ENCODE measurements at places on chromosomes 12 and 14.
A peak's percentile ranks its signal among the peaks of the same experiment; 100 is the strongest.

DNA sequence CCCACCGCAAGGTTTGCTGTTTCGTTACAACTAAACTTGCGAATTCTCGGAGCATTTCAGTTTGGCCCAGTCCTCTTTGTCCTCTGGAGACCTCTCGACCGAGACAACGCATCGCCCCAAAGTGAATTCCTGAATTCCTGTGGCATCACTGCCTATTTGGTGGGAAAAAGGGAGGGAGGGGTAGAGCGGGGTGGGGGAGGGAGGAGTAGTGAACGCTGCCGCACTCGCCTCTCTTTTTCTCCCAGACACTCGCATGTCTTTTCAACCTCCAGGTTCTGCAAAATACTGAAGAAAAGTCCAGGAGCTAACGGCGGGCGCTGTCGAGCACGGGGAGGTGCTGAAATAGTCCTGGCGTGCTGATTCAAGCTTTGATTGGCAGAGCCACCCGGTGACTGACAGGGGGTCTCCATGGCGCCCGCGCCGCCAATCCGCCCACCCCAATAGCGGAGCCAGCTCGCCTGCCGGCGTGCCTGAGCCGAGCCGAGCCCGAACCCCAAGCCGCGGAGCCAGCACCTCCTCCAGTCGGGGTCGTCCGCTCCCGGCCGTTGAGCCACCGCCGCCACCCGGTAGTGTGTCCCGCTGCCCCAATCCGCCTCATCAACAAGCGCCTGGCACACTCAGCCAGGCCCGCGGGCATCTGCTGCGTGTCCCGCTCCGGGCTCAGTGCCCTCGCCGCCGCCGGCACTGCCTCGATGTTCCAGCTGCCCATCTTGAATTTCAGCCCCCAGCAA lies at the start of gene SIX6:
Gene SIX6, plus strand, starts transcription at position 440 of the 731 bp plus-strand sequence. Its CDS starts 253 bp downstream, at position 693.
- peak; percentile 78 for DNase-seq

DNA sequence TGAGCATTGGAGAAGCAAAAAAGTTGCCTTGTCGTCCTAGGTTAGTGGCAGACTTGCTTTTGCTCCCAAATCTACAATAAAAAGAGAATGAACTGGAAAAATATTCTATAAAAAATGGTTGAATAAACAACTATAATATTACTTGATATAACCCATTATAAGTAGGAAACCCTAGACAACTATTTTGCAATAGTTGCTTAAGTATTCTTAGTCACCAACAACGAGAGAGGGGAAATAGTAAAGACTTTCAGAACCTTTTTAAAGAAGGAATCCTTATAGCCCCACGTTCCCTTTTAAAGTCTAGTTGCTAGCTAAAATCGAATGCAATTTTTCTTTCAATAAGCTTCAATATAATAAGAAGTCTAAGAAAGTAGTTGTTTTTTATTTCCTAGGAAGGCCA lies 17.5 kb downstream of the AQP6 start:
- DNase-seq: no peak

DNA sequence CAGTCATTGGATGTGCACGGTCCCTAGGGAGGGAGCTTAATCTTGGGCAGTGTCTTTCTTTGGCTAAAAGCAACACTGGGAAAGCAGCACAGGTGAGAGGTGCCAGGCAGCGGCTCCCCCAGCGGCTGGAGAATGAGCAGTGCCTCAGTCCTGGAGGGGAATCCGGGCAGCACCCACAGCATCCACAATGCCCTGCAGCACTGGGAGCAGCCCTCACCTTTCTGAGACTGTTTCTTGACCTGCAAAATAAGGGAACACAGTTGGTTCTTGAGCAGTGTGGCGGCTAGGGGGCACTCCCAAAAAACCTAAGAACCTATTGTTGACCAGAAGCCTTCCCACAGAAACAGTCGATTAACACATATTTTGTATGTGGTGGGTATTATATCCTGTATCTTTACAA lies 75.8 kb downstream of the SINHCAF start:
- no peak for DNase-seq

GRCh38 chr12:4446335-4446734 lies 720 bp upstream of the FGF6 start:
- no peak for DNase-seq

GRCh38 chr12:116542345-116542956 lies 16.7 kb upstream of the MAP1LC3B2 start:
- DNase-seq: peak; percentile 57

DNA sequence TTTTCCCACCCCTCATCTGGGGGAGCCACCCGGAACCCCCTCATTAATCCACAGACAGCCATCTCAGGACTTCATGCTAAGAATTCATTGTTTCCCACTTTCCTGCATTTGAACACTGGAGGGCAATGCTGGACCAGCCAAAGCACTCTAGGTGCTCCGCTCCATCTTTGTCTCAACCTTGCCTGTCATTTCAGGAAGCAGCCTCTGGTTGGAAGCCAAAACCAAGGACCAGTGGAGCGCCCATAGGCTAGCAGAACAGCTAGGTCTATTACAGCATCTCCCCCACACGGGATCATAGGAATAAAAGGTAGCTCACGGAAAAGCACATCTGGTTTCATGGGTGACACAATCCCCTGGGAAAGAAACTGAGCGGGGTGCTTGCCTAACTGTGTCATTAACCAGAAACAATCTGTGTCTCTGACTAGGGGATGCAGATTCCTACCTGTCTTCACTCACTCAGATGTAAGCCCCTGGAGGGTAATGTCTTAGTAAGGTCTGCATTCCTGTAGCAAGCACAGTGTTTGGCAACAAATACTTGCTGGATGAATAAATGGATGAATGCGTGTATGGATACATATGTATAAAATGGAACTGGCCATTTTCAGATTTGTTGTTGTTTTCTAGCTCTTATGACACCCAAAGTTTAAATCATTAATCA lies 197.0 kb downstream of the DAD1 start:
- peak; percentile 76 for DNase-seq

DNA sequence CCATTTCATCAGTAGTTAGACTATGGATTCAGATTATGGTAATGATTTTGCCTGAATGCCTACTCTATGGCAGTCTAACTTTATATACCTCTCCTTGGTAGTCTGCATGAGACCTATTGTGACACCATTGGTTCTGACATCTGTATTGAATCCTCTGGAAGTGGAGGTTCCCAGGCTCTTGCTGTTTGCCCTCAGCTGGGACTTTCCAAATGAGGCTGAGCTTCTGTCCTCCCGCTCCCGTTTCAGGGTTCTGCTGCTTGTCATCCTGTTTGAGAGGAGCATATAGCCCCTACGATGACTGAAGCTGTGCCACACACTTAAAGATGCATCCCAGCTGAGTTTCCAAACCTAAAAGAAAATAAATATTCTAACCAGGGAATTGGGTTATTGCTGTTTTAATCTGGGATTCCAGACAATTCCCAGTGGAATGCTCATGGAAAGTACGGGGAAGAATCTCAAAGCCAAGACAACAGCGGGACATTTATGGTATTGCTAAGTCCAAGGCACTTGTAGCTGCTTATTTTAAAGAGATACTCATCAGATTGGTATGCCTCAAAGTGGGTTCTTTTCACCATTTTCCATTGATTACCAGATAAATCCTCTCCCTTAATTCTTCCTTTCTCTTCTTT lies 105.9 kb downstream of the ETV6 start:
- DNase-seq: no peak

- no peak for DNase-seq
Observed at GRCh38 chr12:124561231-124561630, 6.2 kb downstream of the NCOR2 start.

DNA sequence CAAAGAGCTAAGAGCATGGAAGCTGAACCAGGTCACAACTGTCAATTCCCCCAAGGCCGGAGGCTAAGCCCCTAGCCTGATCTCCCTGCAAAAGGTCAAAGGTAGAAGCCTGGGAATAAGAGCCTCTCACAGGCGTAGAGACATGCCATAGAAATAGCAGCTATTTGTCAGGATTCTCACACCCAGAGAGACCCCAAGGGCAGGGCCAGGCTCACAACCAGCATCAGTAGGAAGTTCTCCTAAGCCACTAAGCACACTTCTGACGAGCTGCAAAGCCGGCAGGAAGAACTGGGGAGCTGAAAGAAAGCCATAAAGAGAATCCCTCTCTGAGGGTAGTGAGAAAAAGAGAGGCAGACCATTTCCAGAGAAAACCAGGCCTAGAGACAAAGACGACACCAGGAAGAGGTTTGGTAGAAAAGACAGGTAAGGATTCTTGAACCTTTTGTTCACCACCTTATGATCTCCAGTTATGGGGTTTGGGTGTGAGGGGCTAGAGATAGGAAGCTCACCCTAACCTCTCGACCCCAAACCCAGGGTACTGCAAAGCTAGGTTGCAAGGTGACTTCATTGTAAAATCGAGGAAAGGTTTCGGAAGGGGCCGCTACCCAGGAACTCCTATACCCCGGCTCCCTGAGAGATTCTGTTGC lies 1.0 kb downstream of the SMARCC2 start:
- DNase-seq: peak; percentile 37

GRCh38 chr12:116274551-116275375 lies 2.7 kb downstream of the MED13L start:
- DNase-seq: no peak

DNA sequence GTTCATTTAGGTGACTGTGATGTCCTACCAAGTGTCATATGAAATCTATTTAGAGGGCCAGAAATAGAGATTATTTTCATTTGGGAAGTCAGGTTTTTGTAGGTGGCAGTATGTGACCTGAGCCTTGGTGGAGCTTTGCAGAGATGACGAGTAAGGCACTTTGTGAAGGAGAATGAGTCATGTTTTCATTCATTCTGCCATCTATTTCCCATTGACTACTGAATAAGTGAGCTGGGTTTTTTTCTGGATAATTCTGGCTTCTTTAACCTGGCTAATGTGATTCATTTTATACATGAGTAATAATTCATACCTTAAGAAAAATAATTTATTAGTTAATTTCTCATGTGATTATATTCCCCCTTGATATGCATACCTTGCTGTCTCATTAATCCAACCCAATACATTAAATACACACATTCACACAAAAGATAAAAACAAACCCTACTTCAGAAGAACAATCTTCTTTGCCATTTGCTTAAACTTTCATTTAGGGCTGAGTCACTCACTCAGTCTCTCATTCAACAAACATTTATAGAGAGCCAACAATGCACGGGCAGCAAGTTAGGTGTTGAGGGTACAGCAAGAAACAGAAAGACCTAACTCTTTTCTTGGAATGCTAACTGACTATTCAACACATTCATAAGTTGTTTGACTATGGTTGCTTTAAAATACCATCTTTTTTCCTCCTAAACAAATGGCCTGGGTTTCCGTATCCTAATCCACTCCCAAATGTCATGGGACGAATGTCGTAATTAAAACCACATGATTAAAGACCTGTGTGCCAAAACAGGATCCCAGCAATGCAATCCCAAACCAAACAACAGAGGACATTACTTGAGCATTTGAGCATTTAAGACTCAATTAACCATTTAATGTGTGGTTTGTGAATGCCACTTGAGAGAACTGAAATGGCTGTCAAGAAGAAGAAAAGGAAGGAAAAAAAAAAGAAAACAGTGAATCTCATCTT lies 78.0 kb downstream of the KITLG start:
- no peak for DNase-seq

GRCh38 chr12:132483208-132483607 lies 6.7 kb upstream of the FBRSL1 start:
- no peak for DNase-seq

- no peak for DNase-seq
Observed at GRCh38 chr12:38919191-38919590, 13.8 kb upstream of the CPNE8 start.

- DNase-seq: no peak
Observed at GRCh38 chr12:69309461-69309860, 38.7 kb upstream of the LYZ start.

- DNase-seq: no peak
Observed at GRCh38 chr14:22925513-22925912, 3.7 kb downstream of the PRMT5 start.

DNA sequence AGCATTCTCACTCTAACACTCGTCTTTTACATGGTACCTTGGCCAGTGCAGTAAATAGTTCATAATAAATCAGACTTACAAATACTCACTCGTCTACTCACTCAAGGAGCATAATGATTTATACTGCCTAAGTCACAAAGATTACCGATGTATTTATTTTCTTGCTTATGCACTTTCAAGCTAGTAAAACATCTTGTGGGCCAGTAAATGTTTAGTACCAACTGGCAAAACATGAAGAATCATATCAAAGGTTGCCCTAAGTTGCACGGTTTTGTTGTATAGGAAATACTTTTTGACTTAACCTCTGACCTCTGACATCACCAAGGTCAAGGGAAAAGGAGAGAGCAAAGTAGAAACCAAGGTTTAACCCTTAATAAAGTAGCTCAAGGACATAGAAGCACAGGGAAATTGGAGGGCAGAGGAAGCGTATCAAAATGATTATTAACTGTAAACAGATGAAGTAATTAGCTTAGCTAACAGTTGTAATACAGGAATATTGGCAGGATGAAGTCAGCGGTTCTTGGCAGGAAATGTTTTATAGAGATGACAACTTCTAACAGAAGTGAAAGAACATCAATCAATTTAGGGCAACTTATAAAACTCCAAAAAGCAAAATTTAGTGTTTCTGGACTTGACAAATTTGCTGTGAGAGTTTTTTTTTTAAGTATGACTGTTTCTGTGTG lies 131.9 kb downstream of the HMGA2 start:
- DNase-seq: no peak

DNA sequence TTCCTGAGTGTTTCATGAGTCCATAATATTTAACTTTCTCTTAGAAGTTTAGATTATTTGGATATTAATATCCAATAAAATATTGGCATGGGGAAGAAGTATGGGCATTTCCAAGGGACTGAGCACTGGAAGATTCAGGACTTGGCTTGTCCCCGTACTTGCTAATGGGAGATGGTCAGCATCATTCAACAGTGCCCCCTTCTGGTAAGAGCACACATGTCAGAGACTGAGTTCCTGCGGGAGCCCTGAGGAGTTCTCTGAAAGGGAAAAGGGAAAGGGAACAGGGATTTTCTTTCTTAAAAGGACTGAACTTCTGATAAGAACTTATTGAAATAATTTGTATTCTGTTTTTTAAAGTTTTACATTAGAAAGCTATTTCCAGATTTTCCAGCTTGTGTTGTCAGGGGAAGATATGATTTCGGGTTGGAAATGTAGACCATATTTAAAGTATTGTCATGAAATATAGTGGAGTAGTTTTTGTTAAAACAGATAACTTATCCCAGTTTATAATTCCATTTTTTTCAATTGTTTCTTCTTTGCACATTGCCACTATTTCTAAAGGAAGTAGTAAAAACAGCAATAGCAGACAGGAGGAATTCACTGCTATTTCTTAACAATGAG lies 59.8 kb upstream of the C12orf71 start:
- peak; percentile 83 for DNase-seq

- DNase-seq: no peak
Observed at GRCh38 chr14:80475074-80475473, 263.8 kb upstream of the DIO2 start.

GRCh38 chr14:71773898-71774481 lies 158.2 kb upstream of the RGS6 start:
- no peak for DNase-seq

- no peak for DNase-seq
Observed at GRCh38 chr12:8827551-8828256, 5.3 kb downstream of the A2ML1 start.

Data from brain (organoid and tissue), 16 donors.